Lung (tissue), 17 donors: ENCODE measurements at places on chromosomes 12 and 14.

- DNase-seq, result no peak
Measured at GRCh38 chr12:10736463-10736862, 13.3 kb upstream of the YBX3 start.

- no peak for DNase-seq
Measured at GRCh38 chr12:97745406-97746101, 282.9 kb downstream of the RMST start.

DNA sequence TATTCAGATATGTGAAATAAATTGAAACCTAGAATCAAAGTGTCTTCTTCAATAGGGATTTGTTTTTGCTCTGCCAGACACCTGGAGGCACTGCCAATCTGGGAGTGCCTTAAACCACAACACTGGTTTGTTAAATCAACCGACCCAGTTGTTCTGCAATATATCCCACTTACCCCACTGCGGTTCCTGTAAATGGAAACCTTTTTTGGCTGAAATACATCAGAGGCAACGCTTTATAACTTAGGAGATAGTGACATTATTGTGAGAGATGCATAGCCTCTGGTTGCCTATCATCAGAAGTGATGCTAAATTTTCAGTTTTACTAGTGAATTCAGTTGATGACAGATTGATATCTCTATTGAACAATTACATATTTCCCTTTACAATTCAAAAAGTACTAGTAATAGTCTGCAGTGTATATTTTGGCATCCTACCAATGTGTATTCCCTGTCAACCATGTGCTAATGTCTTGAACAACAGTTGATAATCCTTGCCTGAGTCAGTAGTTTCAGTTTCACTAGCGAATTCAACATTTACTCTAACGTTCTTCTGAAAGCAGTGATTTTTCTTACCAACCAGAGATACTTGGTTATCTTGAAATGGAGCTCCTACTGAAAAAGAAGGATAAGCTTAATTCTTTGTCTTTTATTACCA, 30.5 kb downstream of the PPP2R5C start:
- DNase-seq, result peak; percentile 78

DNA sequence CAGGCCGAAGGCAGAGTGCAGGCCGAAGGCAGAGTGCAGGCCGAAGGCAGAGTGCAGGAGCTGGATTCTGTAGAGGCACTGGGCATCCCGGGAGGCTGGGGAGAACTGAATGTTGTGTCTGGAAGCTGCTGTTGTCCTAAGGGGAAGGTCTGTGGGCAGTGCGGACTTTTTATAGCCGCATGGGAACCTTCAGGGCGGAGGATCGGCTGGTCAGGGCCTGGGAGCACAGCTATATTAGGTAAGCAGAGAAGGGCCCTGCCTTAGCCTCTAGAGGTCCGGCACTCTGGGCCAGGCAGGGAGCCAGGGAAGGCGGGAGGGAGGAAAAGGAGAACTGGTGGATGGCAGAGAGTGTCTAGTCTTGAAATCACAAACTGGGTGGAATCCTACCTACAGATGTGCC, 14.2 kb downstream of the CABP1 start:
- DNase-seq, result no peak

GRCh38 chr14:90573385-90574105, 176.7 kb downstream of the CALM1 start:
- DNase-seq, result no peak

GRCh38 chr12:3220382-3221321, 143.5 kb downstream of the TSPAN9 start:
- DNase-seq, result no peak

DNA sequence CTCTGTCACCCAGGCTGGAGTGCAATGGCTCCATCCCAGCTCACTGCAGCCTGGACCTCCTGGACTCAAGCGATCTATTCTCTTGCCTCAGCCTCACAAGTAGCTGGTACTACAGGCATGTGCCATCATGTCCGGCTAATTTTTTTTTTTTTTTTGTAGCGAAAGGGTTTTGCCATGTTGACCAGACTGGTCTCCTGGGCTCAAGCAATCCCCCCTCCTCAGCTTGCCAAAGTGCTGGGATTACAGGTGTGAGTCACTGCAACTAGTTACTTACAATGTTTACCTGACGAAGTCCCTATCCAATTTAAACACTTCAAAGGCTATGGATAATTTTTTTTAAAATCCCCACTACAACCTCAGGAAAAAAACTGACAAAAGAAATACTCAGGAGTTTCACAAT, 1.8 kb downstream of the KRR1 start:
- no peak for DNase-seq

DNA sequence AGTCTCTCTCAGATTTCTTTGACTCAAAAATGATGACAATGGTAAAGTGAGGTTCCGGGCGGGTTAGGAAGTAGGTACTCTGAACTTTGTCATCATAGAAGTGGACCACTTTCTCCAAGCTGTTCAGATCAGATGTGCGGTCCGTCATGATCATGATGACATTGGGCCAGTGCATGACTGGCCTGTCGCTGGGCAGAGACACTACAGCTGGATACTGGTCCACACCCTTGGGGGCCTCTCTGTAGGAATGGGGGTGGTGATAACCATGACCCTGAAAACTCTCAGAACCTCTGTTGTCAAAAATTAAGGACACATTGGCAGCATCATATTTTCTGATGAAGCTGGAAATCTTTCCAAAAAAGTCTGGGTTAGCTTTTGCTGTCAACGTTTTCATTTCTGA, 28.2 kb downstream of the KICS2 start:
- DNase-seq, result no peak

GRCh38 chr12:121717041-121717699, 4.6 kb downstream of the TMEM120B start:
- DNase-seq, result no peak

GRCh38 chr12:77042833-77043232, 22.5 kb downstream of the E2F7 start:
- DNase-seq, result no peak

DNA sequence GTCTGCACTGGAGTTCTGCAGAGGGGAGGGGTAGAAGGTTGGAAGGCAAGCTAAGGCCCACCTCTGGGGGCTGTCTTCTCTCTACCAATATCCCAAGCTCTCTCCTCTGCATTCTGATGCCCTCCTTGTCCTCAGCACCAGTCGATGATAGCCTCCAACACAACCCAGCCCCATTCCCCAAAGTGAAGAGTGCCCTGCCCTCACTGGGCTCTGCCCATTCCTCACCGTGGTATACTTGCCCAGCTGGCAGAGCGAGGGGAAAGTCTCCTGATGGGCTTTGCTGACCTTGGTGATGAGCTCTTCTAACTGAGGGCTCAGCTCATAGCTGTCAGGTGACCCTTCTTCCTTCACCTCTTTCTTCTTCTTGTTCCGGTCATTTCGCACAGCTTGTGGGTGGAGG, 7.2 kb upstream of the ITGB7 start:
- DNase-seq, result no peak

- no peak for DNase-seq
Measured at GRCh38 chr14:93044556-93044955, 71.2 kb downstream of the ITPK1 start.

DNA sequence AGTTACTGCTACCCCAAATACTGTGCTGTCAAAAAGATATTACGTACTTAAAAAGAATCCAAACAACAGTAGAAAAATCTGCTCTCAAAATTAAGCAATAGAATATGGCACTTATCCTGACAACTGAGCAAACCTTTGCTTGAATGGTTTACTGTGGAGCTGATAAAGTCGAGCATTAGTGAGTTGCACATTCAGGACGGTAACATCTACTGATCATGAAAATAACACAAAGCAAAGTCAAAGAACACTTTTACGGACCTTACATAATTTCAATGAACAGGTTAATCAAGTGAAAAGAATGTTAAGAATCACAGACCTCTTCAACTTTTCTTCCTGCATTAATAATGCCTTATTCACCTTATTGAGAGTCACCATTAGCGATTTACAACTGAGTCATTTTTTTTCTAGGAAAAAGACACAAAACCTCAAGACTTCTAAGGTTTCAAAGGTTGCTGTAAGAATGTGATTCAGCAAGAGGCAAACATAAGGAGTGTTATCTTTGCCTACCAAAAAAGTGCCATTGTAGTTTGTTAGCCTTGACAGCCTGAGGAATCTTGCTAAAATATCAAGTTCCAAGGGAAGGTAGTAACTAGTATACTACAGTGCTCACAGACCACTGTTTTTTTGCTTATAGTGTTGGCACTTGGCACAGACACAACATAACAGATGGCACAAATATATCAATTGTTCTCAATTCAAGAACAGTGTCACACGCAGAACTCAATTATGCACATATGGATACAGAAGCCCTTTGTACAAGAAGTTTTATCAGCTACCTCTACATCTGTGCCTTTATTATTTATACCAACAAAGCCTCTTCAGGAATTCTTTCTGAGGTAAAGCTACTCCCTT, 334.2 kb upstream of the RPL10L start:
- peak; percentile 18 for DNase-seq

- peak; percentile 94 for DNase-seq
Measured at GRCh38 chr12:99059824-99060511, 414.9 kb downstream of the APAF1 start.

DNA sequence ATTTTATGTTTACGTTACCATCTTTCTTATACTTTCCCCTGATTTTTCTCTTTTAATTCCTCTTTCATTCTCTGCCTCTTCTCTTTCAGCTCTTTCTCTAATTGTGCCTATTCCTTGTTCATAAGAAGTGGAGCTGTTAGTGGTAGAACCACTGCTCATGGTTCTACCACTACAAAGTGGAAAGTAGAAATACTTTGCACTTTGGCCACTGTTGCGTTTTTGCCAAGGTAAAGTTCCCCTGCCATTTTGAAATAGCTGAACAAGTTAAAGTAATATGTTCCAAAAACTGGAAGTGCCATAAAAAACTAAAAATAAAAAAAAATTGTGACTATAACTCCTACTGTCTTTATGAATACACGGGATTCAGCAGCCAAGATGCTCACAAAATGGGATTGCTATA, 130.6 kb downstream of the MON2 start:
- no peak for DNase-seq

DNA sequence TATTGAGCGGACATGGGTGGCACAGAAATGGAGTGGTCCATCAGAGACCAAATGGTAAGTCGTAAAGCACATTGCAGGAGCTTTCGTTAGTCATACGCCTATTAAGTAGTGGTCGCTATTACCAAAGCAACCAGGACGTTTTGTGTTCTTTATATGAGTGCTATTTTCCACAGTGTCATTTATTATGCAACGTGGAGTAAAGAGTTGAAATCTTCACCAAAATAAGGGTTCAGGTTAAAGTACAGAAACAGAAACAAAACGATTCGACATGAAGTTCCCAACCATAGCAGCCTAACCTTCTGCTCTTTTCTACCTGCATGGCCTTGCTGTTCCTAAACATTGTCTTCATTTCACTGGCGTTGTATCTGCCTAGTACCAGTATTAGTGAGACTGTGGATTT, 20.1 kb upstream of the FGD4 start:
- no peak for DNase-seq

DNA sequence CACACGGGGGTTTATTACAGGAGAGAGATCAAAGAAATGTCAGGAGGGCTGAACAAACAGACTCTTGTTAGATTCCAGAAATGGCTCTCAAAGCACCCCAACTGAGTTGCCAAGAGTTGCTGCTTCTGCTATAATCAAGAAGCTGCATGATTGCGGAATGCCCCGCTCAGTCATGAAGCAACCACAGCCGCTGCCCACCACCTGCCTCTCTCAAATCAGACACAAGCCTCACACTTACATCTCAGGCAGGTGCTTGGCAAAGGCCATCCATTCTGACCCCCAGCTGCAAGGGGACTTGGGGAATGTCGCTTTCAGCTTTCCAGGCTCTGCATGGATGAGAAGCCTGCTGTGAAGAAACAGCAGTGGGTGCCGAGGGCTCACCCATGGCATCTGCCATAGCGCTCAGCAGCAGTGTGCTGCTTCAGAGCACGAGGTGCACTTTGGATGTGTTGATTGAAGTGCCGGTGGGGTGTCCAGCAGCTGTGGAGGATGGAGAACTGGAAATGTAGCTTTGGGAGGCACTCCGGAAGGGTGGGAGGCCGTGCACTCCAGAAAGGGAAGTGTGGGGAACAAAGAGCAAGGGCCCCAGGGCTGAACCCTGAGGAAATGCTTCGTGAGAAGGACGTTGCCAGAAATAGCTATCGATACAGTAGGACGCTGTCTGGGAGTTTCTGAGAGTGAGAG, 37.7 kb downstream of the LRRC74A start:
- DNase-seq, result peak; percentile 78

DNA sequence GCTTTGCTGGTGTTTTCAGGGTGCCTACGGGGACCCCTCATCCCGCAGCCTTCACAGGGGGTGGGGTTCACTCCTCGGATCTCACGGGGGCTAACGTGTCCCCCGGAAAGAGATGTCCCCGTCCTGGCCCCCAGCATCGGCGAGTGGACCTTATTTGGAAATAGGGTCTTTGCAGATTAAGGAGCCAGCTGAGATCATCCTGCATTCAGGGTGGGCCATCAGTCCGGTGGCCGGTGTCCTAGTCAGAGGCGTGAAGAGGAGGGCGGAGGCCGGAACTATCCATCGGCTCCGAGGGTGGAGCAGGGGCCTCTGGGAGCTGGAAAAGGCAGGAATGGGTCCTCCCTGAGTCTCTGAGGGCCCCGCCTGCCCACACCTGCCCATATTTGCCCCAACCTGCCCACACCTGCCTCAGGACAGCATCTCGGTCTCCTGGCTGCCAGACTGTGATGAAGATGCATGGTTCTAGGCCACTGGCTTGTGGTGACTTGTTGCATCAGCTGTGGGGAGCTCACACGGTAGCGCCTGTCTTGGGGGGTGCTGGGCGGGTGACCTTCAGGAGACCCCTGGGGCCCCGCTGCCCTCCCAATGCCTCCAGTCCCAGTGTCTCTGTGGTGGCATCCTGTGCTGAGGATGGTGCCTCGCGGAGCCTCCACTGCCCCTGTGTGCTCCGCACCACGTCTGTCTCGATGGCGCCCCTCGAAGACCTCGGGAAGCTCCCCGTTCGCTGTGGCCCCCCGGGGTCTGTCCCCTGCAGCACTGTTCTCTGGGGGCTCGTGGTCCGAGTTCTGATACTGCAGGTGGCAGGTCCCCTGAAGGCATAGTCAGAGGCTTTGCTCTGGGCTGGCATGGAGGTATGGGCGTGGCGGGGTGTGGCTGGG, 14.7 kb downstream of the NOC4L start:
- no peak for DNase-seq

GRCh38 chr12:113077057-113077858, 20.7 kb downstream of the DTX1 start:
- no peak for DNase-seq

- DNase-seq, result no peak
Measured at GRCh38 chr12:3160081-3160480, 82.9 kb downstream of the TSPAN9 start.

GRCh38 chr12:7884689-7885088, 12.0 kb upstream of the SLC2A14 start:
- no peak for DNase-seq

- peak; percentile 12 for DNase-seq
Measured at GRCh38 chr14:27528328-27528727, 930.5 kb upstream of the NOVA1 start.

GRCh38 chr12:122449317-122449716, 26.8 kb upstream of the CLIP1 start:
- peak; percentile 34 for DNase-seq
